ENCODE measurements at places on chromosomes 1 and 21.

- no peak for DNase-seq
Observed at GRCh38 chr21:43269440-43269839, 100.6 kb downstream of the CRYAA start.

- DNase-seq, result no peak
Observed at GRCh38 chr1:44830900-44831304, 12.2 kb downstream of the PTCH2 start.

DNA sequence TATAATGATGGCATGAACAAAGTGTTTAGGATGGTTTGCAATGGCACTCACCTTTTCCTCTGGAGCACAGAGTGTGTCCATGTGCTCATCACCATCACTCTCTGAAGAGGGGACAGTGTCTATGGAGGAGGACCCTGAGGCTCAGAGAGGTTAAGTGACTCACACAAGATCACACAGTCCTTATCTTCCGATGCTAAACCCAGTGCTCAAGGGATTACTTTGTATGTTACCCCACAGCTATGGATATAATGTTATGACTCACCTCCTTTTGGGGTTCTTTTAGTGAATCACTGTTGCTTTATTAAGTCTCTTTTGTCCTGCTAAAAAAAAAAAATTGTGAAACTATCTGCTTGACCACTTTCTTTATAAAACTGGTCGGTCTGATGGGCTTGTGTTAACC is 67.6 kb downstream of the TENT5C start:
- no peak for DNase-seq

- no peak for DNase-seq
Observed at GRCh38 chr1:91731815-91732214, 154.1 kb downstream of the TGFBR3 start.

GRCh38 chr1:3552751-3553150 is 58.6 kb downstream of the MEGF6 start:
- no peak for DNase-seq
